ENCODE measurements at places on chromosomes 1 and 21.

DNA sequence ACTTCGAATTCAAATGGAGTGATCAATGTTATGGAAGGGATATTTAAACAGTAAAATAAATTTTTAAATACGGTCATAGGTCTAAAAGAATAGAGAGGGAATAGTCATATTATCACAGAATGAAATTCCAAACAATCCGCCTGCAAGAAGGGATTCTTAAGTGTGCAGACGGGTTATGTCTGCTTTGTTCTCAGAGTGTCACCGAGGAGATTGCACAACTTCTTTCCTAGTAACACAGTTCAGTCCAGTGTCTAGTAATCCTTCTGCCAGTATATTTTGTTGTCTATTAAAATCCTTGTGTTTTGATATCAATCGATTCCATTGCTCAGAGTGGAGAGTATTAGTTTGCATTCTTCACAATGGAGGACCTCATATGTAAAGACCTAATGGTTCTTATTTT lies 48.4 kb downstream of the LRRC53 start:
- no peak for DNase-seq

DNA sequence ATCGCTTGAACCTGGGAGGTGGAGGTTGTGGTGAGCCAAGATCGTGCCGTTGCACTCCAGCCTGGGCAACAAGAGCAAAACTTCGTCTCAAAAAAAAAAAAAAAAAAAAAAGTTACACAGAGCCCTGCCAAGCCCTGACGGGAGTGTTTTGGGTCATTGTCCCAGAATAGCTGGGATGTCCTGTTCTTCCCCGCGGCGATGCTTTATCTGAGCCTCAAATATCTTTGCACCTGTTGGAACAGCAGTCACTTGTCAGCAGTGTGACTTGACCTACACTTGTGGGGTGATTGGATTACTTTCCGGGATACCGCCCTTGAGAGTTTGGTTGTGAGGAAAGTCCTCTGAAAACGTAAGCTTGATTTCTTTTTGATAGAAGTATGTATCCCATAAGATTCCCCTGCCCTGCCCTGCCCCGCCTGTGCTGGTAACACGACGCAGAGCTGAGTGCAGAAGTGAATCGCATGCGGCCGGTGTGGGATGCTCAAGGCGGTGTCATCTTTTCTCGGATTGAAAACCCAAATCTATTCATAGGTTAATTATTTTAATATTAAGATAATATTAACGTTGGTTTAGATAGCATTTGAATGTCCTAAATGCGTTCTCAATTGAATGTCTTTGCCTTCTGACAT lies 50.9 kb downstream of the PCNT start:
- no peak for DNase-seq

DNA sequence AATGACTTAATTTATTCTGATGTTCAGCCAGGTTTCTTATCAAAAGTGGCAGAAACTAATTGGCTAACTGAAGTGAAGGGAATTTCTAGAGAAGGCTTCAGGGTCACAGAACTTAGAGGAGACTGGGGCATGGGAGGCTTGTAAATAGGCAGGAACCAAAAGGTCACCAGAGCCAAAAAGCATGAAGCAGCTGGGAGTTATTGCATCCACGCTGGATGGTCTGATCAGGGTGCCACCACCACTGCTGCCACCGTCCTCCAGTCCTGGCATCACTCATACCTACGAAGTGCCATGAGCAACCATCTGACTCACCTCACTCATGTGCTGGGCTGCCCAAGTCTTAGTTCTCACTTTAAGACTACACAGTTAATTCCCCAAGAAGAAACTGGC lies 82.5 kb upstream of the DPH5 start:
- no peak for DNase-seq

- DNase-seq = no peak
Measured at GRCh38 chr1:218926631-218927030, 247.0 kb upstream of the LYPLAL1 start.

DNA sequence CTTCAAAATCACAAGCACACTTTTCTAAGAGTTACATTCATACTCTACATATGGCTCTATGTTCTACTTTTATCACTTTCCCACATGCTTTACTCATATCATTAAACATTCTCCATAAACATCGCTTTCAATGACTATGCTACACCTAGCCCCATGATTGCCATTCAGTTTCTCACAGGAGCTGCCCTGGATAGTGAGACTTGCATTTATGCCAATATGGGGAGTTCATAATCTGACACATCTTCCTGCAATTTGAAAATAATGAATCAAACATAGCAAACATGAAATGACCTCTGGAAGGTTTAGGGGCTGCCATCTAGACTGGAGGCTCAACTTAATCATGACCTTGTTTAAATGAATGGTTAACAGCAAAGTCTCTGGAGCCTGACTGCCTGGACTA lies 9.0 kb upstream of the CYP4A22 start:
- DNase-seq = no peak

DNA sequence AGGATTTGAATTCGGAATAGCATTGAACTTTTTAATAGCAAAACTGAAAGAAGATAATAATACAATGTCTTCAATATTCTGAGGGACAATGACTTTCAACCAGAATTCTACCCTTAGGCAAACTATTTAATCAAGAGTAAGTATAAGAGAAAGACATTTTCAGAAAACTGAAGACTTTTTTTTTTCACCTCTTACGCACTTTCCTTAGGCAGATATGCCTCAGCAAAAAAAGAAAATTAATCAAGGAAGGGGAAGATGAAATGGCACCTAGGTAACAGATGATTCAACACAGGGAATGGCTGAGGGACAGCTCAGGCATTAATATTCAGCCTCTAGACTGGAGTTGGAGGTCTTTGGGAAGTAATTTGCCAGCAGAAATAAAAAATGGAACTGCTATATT lies 184.9 kb downstream of the URB2 start:
- DNase-seq = no peak

DNA sequence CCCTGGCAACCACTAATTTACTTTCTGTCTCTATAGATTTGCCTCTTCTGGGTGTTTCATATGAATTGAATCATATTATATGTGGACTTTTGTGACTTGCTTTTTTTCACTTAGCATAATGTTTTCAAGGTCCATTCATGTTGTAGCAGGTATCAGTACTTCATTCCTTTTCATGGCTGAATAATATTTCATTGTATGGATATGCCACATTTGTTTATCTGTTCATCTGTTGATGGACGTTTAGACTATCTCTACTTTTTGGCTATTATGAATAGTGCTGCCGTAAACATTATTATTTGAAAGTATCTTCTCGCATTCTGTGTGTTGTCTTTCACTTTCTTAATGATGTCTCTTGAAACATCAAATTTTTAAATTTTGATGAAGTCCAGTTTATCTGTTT lies 32.8 kb upstream of the CD101 start:
- no peak for DNase-seq

GRCh38 chr1:26283871-26284596 lies 4.1 kb downstream of the SH3BGRL3 start:
- DNase-seq = no peak

DNA sequence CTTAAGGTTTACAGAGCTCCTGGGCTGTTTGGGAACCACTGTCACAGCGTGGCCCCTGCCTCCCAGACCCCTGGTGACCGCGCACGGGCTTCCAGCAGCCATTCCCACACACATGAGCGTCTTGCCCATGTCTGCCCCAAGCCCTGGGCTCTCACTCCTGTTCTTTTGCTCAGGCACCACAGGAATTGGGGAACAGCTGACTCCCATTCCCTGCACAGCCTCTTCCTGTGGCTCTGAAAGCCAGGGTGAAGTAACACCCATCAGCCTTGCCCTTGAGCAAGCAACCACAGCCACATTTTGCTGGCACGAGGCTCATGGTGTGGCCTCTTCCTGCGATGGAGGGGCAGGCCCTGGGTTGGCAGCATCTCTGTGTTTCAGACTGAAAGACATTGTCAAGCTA lies 14.3 kb upstream of the GPR157 start:
- DNase-seq = no peak

Measured in stimulated activated CD4-positive, alpha-beta T cell treated with anti-CD3 and anti-CD28 coated beads, TNF-alpha, amount 100 ng/mL, for 4 hours (primary cell).